ENCODE measurements at places on chromosomes 3 and 15.

- DNase-seq, result no peak
Measured at GRCh38 chr3:134754768-134755559, 40.1 kb upstream of the EPHB1 start.

- DNase-seq, result no peak
Measured at GRCh38 chr3:100210772-100211135, 50.0 kb upstream of the TBC1D23 start.

DNA sequence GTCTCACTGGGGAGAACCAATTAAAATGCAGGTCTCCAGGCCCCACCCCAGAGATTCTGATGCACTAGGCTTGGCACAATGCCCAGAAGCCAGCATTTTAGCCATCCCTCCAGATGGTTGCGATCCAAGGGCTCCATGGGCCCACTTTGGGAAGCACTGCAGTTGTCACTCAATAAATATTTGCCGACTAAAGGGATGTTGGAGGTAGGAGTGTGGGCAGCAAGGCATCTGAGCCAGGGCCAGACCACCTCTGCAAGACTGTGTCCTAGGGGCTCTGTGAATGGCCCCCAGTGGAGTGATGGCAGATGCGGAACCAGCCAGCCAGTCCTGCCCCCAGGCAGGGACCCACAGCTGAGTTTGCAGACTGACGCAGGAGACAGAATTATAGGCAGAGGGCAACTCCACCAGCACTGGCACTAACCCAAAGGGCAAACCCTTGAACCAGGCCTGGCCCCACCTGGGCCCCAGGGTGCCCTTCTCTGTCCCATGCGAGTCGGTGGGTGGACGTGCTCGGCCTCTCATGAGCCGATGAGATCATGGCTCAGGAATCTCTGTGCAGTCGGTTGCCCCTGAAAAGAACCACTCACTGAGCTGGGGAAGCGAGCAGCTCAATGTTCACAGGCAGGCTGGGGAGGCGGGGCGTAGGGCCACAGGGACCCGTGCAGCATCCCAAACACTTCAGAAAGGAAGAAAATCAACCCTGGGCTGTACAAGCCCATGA, 49.7 kb downstream of the SEMA5B start:
- DNase-seq, result no peak

DNA sequence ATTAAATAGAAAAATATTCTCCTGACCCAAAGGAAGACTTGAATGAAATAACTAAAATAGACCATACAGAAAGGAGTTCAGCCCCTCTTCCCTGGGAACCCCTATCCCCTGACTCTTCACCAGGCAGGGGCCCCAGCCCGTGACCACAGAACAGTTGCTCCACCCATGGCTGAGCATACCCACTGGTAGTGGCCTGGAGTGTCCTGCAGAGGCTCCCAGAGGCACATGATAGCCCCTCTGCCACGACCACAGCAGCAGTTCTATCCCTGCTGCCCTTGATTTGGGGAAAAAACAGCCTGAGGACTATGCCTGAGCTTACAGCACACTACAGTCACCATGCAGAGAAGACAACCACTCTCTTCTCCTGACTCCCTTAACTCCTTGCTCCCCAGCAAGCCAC, 31.8 kb downstream of the TTC14 start:
- DNase-seq, result no peak

DNA sequence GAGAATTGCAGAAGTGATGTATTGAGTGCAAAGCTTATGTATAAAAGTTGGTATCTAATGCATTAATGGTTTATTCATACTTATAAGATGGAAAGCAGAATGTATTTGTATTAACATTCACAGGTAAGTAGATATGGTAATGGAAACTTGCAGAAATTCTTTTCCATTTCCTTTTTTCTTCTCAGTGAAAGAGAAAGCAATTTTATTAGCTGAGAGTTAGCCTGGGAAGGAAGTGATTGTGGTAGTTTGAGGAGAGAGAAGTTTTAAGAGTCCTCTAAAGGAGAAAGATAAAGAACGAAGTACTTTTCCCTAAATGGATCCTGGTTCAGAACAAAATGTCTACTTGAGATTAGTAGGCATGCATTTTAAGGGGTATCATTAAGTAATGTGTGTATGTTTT, 60.1 kb upstream of the OSTN start:
- no peak for DNase-seq

DNA sequence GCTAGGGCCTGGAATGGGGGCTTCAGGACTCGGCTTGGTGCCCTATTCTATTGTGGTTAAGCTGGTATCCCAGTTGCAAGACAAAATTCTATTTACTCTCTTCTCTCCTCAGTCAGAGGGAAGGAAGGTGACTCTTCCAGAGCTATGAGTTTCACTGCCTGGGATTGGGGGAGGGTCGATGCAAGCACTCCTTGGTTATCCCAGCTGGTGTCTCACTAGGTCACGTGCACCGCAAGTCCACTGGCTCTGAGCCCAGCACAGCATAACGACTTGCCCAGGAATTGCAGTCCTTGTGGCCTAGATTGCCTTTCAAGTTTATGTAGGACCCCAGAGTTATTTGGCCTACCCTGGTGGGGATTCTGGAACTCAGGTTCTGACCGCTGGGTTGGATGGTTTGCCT, 958.8 kb downstream of the IGSF11 start:
- no peak for DNase-seq

DNA sequence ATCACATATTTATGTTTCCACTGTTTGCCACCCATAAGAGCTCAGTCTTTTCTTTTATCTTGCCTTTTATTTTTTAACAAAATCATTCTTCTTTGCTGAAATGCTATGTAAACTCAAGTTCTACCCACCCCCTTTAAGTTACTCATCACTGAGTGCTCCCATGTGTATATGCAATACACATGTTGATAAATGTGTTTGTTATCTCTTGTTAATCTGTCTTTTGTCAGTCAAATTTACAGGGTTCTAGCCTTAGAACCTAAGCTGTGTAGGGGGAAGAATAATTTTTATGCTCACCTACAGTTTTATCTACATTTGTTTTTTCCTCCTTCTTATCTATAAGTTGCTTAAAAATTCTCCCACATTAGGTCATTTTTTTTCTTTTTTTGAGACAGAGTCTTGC, 1195.9 kb downstream of the ROBO2 start:
- no peak for DNase-seq

- no peak for DNase-seq
Measured at GRCh38 chr3:177754508-177754921, 557.2 kb upstream of the TBL1XR1 start.

DNA sequence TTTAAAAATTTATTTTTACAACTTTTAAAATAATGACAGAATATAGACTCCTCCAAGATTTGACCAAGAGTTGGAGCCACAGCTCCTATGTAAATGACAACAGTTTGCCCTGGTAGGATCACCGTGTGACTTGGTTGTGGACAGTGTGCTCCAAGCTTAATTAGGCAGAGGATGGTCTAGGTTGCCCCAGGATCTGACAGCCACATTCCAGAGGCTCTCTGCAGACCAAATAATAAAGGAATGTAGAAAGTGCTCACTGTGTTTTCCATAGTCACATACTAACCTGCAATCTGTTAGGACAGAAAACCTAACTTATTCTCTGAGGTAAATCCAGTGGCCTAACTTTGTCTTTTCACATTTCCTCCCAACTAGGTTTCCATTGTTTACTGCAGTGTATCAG, 59.0 kb downstream of the GPD1L start:
- no peak for DNase-seq
